ENCODE measurements at places on chromosomes 1 and 21. TPM values are rescaled to one million over a fixed set of nuclear protein-coding genes. Genes with fewer than 3 reads are reported as not detected.

Gene RYR2
- 0.26 TPM for total RNA-seq

Gene LEPR
- 40.5 TPM for total RNA-seq

Gene NCMAP
- not detected for total RNA-seq

Gene OR2L5
- total RNA-seq: not detected

Gene S100A7A
- not detected for total RNA-seq

Gene MYOG
- total RNA-seq: not detected

Gene TRIM45
- 0.90 TPM for total RNA-seq

All from dermis microvascular lymphatic vessel endothelial cell (primary cell).